ENCODE measurements at places on chromosomes 6 and 20. TPM values are rescaled to one million over a fixed set of nuclear protein-coding genes. Genes with fewer than 3 reads are reported as not detected.

The OR2J1 gene
- not detected for total RNA-seq

The UCKL1 gene
- total RNA-seq: 20.1 TPM

The BIRC7 gene
- total RNA-seq: not detected

The DPPA5 gene
- not detected for total RNA-seq

The OOEP gene
- total RNA-seq: not detected

The ZBTB46 gene
- 10.6 TPM for total RNA-seq

The DNAH8 gene
- 1.5 TPM for total RNA-seq

The CLDN20 gene
- total RNA-seq: not detected

The SLC39A7 gene
- total RNA-seq: 60.0 TPM

The FOXF2 gene
- total RNA-seq: 6.6 TPM

The KCNK15 gene
- 0.21 TPM for total RNA-seq

The EDN3 gene
- 3.1 TPM for total RNA-seq

The DUSP15 gene
- 1.4 TPM for total RNA-seq

The PRDM1 gene
- 5.0 TPM for total RNA-seq

The MAS1 gene
- total RNA-seq: 0.05 TPM

The GSTA3 gene
- not detected for total RNA-seq

The IYD gene
- total RNA-seq: 0.69 TPM

The SSTR4 gene
- not detected for total RNA-seq

The ANKRD6 gene
- 29.2 TPM for total RNA-seq

The HLA-DQA1 gene
- 16.0 TPM for total RNA-seq

The ZNF334 gene
- 20.5 TPM for total RNA-seq

The BMP2 gene
- 9.1 TPM for total RNA-seq

The FERMT1 gene
- 11.1 TPM for total RNA-seq

The SLC17A4 gene
- total RNA-seq: not detected

The RIPOR2 gene
- 14.1 TPM for total RNA-seq

The APCDD1L gene
- total RNA-seq: 3.9 TPM

The ADAT2 gene
- total RNA-seq: 6.9 TPM

The RGS19 gene
- total RNA-seq: 7.8 TPM

The LPA gene
- 4.0 TPM for total RNA-seq

The PPP1R16B gene
- total RNA-seq: 5.6 TPM

The PBOV1 gene
- total RNA-seq: not detected

The CCND3 gene
- 18.1 TPM for total RNA-seq

The TRAPPC3L gene
- total RNA-seq: 0.42 TPM

The PTGIS gene
- 118 TPM for total RNA-seq

The SDCBP2 gene
- total RNA-seq: 1.9 TPM

The NOP56 gene
- total RNA-seq: 75.1 TPM

The OLIG3 gene
- total RNA-seq: not detected

The OXT gene
- not detected for total RNA-seq
